ENCODE measurements at places on chromosomes 16 and 17. TPM values are rescaled to one million over a fixed set of nuclear protein-coding genes. Genes with fewer than 3 reads are reported as not detected.

Gene PPP1R27
- 17.2 TPM for polyA plus RNA-seq

Gene PIGS
- polyA plus RNA-seq: 41.7 TPM

Gene CALB2
- polyA plus RNA-seq: 0.57 TPM

Gene TBX2
- polyA plus RNA-seq: 6.3 TPM

Gene HBA2
- polyA plus RNA-seq: 1,431 TPM

Gene ABCA8
- 38.5 TPM for polyA plus RNA-seq

Gene DPEP3
- polyA plus RNA-seq: not detected

Gene RNU2-1
- not detected for polyA plus RNA-seq

Gene ETV4
- 3.3 TPM for polyA plus RNA-seq

Gene TRAF4
- polyA plus RNA-seq: 56.1 TPM

Measured in muscle of arm (tissue), 14 donors.